Cardiac muscle cell (in vitro differentiated cells and primary cell): ENCODE measurements at places on chromosomes 12 and 14. TPM values are rescaled to one million over a fixed set of nuclear protein-coding genes. Genes with fewer than 3 reads are reported as not detected.

Gene PYGL
- total RNA-seq: 46.7 and 59.0 TPM in 2 replicates

Gene STON2
- total RNA-seq: 1.0 and 1.4 TPM in 2 replicates

Gene CIROP
- 0.15 TPM in 1 of 2 replicates, not detected in the other for total RNA-seq

Gene RNF31
- 81.0 and 134 TPM in 2 replicates for total RNA-seq

Gene CEBPE
- total RNA-seq: not detected in 2 replicates
